ENCODE measurements at places on chromosomes 5 and 9.

GRCh38 chr5:147530530-147531389, 20.9 kb upstream of the DPYSL3 start:
- no peak for DNase-seq

GRCh38 chr5:171702135-171702770, 83.4 kb upstream of the SMIM23 start:
- no peak for DNase-seq

DNA sequence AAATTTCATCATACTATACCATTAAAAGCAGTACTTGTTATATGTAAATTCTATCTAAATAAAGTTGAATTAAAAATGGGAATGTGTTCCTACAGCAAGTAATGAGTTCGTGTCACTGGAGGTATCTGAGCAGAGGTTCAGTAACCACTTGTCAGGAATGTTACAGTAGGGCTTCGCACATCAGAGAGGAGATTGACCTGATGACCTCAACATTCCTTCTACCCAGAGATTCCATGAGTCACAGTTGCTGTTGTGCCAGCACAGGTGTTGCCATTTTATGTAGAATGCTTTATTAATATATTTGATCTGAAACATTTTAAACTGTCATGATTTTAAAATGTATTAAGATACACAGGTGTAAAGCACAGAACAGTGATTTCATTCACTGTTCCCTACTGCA, 60.3 kb downstream of the STX17 start:
- no peak for DNase-seq

DNA sequence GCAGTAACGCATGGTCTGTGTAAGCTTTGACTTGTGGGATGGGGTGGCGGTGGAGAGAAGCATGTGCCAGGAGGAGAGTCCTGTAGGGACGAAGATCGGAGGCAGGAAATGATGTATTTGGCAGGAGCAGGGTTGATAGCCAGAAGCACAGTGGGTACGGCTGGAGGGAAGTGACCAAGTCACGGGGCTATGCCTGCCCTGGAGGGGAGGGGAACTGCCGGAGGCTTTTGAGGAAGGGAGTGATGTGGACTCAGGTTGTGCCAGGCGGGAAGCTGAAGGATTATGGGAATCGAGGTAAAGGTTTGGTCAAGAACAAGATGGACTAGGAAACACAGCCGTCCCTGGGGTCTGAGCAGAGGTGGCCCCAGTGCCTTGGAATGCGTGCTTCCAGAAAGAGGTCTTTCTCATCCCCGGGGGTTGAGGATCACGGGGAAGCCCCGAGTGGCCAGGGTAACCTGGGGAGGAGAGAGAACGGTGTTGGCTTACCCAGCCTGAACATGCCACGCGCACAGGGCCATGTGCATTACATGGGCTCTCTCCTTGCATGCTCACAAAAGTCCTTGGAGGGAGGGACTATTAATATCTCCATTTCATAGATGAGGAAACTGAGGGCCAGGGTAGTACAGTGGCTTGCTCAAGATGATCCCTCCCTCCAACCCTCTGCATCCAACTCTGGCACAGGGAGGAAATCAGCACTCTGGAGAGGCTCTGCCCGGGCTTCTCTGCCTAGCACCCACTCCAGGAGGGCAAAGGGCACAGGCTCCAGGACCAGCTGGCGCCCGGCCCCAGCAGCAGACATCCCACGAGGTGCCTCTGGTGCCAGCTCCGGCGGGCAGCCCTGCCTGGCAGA, 253.8 kb downstream of the PBX3 start:
- no peak for DNase-seq

- DNase-seq = no peak
These were observed 1.6 kb downstream of the TMEM245 start for GRCh38 chr9:109117856-109118807.

DNA sequence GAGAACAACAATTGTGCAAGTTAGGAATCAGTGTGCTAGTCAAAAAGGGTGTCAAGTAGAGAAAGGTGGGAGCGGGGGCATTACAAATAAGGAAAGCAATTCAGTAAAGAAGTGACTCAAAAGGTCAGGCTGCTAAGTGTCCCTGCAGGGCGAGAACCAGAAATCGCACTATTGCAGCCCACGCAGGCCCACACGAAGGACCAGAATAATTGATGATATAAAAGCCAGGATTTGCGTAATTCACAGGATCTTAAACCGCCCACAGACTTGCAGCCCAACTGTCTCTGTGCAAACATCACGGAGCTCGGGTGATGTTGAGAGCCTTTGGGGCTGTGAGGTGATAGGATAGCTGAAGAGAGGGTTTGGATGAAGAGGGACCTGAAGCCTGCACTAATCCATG, 349.0 kb downstream of the BRINP1 start:
- no peak for DNase-seq

DNA sequence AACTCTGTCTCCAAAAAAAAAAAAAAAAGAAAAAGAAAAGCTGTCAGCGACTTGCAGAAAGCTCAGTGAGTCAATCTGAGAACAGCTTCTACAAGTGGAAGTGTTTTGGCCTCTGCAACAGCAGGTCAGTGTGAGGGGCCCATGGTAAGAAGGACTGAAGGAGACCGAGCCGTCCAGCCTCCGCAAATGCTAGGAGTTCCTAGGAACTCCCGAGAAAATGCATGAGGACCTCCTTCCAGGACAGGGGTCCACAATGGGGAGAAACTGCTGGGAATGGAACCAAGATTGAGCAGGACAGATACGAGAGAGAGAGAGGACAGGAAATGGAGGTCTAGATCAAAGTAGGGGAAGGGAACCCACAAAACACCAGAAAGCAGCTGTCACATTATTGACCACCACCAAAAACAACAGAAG, 180.5 kb downstream of the CRB2 start:
- DNase-seq = no peak

DNA sequence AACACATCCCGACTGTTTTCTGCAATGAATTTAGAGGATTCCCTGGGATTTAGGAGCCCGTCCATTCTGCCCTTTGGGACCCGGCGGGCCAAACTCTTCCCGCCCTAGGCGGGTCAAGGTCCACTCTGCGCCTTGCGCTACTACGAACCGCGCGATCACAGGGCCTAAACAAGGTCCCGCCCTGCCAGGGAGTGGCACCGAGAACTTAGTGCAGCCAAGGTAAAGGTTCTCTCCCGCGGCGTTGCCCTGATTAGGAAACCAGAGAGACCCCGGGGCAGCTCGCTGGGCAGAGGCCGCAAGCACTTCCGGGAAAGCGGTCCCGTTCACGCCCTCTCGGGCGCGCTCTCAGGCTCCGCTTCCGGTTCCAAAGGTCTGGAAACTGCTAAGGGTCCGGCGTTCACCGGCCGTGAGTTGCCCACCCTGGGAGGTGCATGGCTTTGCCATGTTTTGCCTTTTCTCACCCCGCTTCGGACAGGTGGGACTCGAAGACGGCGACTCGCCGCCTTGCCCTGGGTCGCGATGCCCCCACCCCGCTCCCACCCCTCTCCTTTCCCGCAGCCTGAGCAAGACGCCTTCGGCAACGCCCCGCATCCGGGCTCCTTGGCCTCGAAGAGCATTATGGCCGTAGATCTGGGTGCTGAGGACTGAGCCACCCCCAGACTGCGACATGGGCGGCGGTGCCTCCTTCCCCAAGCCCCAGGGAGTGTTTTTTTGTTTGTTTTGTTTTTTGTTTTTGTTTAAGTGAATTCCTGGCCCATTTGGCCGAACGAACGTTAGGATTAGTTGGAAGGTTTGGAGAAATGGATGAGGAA, 23.4 kb downstream of the HNRNPK start:
- DNase-seq = peak; percentile 5

Measured in NCI-H524 treated with DMSO at 0.1 percent for 48 hours (cell line).